ENCODE measurements at places on chromosomes 3 and 15.

- DNase-seq: no peak
These were observed 1.5 kb downstream of the PTPN9 start for GRCh38 chr15:75577401-75578172.

DNA sequence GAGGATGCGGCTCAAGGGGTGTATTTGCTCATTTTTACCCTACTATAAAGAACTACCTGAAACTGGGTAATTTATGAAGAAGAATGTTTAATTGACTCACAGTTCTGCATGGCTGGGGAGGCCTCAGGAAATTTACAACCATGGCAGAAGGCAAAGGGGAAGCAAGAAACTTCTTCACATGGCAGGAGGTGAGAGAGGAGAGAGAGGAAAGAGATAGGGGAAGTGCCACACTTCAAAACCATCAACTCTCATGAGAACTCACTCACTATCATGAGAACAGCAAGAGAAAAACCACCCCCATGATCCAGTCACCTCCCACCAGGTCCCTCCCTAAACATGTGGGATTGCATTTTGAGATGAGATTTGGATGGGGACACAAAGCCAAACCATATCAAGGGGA is 192.7 kb downstream of the DIPK2A start:
- DNase-seq: no peak

GRCh38 chr3:99938270-99938911 is 120.7 kb downstream of the CMSS1 start:
- DNase-seq: no peak

GRCh38 chr3:81744366-81744765 is 17.1 kb downstream of the GBE1 start:
- no peak for DNase-seq

Data from NCI-H187 (cell line).